ENCODE measurements at places on chromosomes 5 and 9.

DNA sequence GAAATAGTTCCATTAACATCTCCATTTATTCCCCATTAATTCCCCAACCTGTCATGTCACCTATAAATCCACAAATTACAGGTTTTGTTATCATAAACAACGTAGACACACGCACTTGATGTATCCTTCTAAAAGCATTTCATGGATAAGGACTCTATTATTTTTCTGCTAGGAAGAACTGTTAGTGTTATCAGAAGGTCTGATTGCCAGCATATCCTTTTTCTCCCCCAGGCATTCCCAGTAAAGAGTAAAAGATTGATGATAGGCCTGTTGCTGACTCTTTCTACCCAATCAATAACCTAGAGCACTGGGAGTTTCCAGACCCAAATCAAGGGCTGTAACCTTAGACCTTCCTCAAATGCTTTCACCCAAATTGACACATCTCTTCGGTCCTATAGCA is 60.8 kb downstream of the RFK start:
- DNase-seq, result no peak

- no peak for DNase-seq
Measured at GRCh38 chr5:28580616-28581015, 1542.2 kb upstream of the CDH9 start.

GRCh38 chr9:90469435-90469834 is 173.2 kb downstream of the DIRAS2 start:
- DNase-seq, result no peak

DNA sequence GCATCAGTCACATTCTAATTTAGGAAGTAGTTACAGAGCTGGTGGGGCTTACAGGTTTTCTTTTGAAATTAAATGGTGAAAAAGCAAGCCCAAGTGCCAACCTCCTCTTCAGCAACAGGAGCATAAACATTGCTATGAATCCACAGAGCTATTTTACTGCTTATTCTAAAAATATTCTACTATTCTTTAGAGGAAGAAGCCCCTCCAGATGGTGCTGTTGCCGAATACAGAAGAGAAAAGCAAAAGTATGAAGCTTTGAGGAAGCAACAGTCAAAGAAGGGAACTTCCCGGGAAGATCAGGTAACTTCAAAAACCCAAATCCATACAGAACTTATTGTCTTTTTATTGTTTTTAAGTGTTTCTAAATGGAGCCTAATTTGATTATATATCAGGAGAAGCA is 202.8 kb downstream of the CWC27 start:
- no peak for DNase-seq

- no peak for DNase-seq
Measured at GRCh38 chr5:43227655-43228054, 35.6 kb downstream of the NIM1K start.

DNA sequence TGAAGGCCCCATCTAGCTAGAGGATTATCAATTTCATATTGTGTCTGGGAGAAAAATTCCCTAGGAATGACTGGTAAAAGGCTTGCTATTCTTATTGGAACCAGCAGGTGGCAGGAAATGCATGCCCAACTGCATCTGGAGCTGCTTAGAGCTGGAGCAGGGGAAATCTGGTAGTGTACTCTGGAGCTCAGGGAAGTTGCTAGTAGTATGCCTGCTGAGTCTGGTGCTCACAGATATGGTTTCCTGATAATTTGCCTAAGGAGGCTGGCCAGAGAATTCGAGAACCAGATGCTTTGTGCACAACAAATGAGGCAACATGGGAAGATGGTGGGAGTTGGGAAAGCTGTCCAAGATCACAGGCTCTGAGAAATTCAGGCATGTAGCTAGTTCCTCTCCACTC is 53.7 kb downstream of the G3BP1 start:
- no peak for DNase-seq

GRCh38 chr9:19903076-19903475 is 114.2 kb upstream of the SLC24A2 start:
- DNase-seq, result no peak

- DNase-seq, result no peak
Measured at GRCh38 chr9:5532790-5533189, 22.5 kb downstream of the PDCD1LG2 start.

DNA sequence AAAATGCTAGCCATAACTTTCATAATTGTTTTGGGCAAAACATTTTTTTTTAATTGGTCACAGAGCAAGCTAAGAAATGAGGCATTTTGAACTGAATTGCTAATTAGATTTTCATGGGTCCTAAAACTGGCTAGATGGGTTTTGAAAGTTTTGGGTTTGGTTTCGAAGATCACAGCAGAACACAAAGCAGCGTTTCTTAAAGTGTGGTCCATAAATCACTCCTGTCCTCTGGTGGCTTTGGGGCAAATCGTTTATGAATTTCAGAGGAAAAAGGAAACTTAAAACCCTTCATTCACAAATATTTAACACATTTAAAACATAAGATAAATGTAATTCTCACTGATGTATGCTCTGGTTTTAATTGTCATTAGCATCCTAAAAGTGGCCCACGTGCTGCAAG is 503.7 kb downstream of the SPATA31D1 start:
- no peak for DNase-seq

GRCh38 chr9:89160806-89161205 is 17.8 kb downstream of the SHC3 start:
- no peak for DNase-seq

GRCh38 chr9:128178806-128179431 is 12.5 kb downstream of the CIZ1 start:
- no peak for DNase-seq

GRCh38 chr9:74554751-74555419 is 57.8 kb downstream of the RORB start:
- no peak for DNase-seq

GRCh38 chr5:10091701-10092100 is 158.0 kb downstream of the ATPSCKMT start:
- DNase-seq, result no peak
